ENCODE measurements at places on chromosomes 4 and X.

DNA sequence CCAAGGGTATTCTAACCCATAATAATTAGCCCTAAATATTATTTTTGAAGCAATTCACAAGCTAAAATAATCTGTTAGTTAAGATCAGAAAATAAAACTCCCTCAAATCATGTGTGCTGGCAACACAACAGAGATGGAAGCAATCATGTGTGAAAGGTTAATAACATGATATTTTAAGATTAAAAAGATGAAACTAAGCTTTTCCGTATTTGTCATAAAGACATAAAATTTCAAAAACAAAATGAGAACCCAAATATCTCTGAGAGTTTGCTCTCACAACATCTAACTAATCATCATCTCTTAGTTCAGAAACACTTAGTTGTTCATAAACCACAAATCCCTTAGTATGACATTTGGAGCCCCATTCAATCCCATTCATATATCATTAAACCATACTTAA, 749.1 kb downstream of the CCSER1 start:
- no peak for DNase-seq

- no peak for DNase-seq
Measured at GRCh38 chrX:1767026-1767425, 152.2 kb downstream of the ASMT start.

GRCh38 chr4:145822181-145822580, 116.4 kb downstream of the ZNF827 start:
- no peak for DNase-seq

DNA sequence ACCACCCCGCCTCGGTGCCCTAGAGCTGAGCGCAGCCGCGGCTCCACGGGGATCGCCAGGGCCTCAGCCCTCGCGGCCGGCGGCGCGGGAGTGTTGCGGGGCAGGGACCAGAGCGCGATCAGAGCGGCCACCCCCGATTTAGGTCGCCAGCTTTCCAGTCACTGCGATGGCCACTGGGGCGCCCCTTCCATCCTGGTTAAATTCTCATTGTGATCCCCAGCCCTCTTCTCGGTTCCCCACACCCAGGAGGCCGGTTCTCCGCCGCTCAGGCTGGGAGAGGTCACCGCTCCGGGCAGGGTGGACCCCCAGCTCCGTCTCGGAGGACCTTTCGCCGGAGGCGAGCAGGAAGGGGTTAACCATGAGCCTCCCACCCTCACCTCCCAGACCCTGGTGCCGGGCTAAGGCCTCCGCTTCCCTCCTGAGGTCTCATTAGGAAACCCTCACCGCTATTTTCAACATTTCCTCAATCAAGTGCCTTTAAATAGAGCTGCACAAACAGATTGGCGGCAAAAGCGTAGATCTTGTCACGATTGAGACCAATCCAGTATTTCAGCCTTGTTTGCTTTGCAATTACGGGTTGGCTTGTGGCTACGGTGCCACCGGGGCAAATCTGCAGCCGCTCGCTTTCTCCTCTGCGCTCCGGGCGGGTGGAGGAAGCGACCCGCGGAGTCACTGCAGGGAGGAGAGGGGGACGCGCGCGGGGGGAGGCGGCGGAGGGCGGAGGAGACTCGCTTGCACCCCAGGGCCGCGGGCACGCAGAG, 8.3 kb upstream of the HAND2 start:
- no peak for DNase-seq

GRCh38 chr4:176788248-176788647, 4.5 kb downstream of the VEGFC start:
- no peak for DNase-seq

GRCh38 chr4:141240259-141240658, 19.6 kb downstream of the ZNF330 start:
- DNase-seq, result no peak

DNA sequence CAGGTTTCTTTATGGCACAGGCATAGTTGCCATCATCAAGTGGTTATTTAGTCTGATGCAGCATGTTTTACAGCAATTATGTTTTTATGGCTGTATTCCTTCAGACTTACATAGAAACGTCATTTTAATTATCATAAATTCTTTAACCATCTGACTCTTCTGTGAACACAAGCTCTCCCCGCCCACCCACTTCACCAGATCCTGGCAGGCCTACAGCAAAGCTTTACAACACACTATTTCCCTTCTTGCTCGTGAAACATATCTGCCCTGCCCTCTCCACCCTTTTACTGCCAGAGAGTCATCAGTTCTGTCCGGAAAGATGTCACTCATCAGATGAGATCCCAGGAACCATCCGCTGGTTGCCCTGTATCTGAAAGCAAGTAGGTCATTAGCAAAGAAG, 120.5 kb downstream of the HS6ST2 start:
- DNase-seq, result no peak

DNA sequence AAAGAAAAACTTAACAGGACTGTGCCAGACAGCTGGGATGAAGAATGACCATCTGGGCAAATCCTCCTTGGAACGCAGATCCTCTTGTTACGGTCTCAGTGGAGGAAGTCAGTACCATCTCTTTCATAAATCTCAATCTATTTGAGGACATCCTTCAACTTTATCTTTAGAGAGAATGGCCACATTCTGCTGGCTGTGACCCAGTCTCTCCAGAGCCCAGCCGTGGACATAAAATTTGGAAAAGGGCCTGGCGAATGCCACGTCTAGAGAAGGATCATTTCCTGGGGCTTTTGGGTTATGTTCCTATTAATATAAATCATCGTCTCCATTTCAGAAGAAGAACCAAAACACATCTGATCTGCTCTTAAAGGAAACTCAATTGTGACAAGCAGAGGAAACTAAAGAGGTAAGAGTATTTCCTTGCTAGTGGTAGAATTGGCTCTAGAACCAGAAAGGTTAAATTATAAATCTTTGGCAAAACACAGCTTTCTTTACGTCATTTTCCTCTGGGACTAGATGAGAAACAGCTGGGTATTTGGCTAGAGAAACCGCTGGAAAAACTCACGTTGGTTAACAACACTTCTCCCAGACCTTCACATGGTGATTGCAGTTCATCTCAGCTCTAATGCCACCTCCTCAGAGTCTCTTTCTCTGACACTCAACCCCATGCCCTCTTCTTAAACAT, 164.7 kb downstream of the CHIC2 start:
- DNase-seq, result no peak

GRCh38 chr4:81845761-81846160, 374.1 kb upstream of the RASGEF1B start:
- no peak for DNase-seq

DNA sequence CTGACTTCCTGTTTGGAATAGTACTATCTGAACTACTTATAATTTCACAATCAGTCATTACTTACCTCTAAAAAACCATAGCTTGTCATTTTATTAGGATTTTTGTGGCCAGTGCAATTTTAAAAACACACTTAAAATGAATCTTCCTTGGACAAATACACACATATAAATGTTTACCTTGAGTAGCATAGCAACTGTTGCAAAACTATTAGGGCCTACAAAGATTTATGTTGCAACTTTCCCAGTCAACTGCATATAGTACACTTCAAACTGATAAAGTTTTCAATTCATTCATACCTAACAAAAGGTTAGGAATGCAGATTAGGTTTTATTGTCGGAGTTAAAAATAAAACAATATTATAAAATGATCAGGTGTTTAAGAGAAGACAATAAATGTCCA, 193.0 kb downstream of the PDGFC start:
- DNase-seq, result no peak

DNA sequence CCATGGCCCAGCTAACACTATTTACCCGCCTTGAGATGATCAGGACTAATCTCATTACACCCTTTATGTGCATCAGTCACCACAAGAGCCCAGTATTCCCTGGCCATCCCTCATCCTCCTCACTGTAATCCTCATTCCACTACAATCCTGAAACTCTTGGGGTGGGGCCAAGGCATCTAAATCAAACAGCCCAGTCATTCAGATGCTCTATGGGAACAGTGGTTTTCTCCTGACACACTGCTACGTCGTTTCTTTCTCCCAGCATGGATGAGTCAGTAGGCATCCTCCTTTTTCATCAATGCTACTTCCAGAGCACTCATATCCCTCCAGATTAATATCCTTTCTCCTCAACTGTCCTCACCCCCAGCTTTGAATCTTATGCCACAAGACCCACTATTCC, 5.6 kb downstream of the SDAD1 start:
- DNase-seq, result no peak

- DNase-seq, result no peak
Measured at GRCh38 chr4:178955614-178956013, 1513.4 kb upstream of the AGA start.

- DNase-seq, result no peak
Measured at GRCh38 chrX:95835223-95835622, 849.4 kb upstream of the DIAPH2 start.

DNA sequence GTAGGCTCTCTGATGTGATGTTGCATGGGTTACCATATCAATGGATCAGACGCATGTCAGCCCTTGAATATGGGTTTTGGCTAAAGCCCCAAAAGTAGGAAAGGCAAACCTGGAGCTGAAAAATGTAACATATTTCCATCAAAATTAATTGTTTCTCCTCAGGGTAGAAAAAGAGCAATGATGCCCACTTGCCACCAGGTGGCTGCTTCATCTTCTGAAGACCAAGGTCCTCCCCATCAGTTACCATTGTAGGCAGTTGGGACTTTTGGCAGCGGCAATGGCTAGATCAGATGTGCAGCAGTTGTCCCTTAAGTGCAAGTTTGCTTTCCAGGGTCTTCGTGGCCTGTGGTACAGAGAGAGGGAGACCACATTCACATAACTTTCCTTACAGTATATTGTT, 118.2 kb downstream of the NAF1 start:
- peak; percentile 3 for DNase-seq

GRCh38 chrX:1449036-1449822, 3.5 kb downstream of the ASMTL start:
- DNase-seq, result no peak

- no peak for DNase-seq
Measured at GRCh38 chr4:142440093-142440492, 406.0 kb downstream of the INPP4B start.

DNA sequence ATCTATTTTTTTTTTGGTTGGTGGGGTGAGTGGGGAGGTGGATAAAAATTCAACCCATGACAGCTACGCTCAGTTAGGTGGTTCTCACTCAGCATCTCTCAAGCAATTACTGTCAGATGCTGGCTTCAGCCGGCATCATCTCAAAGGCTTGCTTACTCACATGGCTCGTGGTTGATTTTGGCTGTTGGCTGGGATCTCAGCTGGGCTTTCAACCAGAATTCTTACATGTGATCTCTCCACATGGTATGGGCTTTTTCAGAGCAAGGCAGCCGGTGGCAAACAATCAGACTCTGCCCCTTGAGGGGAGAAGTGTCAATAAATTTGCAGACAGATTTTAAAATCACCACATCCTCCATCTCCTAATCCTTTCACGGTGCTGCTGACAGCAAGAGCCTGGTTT, 47.2 kb downstream of the SLC34A2 start:
- no peak for DNase-seq

GRCh38 chrX:124341396-124342132, 4.8 kb upstream of the SH2D1A start:
- DNase-seq, result no peak

- no peak for DNase-seq
Measured at GRCh38 chrX:71184803-71185495, 38.1 kb upstream of the GJB1 start.

DNA sequence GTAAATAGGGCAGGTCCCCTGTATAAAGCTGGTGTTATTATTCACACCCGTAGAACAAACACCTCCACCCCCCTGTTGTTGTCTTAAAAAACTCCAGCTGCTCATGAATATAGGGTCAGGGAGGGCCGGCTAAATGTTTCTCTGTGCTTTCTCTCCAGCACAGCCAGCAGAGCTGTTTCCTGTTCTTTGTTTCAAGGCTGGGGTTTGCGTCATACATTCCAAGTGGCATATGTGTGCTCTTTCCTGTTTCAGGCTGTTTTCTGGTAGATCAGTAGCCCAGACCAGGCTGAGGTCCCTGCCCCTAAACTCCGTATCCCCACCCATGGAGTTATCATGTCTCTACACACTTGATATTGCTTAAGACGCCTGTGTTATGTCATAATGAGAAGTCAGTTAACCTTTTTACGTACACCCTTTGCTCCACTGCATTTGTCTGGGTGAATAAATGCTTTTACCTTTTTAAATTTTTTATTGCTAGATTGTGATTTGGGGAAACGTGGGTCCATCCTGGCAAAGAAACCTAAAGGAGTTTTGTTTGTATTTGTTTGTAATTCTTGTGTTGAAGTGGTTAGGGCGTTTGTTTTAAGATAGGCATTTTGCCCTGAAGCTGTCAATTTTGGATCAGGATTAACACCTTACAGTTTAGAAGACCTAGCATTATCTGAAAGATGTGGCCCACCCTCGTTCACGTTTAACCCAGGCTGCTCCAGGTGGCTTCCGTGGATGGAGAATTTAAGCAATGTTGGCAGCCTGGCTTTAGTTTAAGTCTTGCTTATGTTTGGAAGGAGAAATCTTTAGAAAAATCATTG, 3.3 kb downstream of the KLF3 start:
- peak; percentile 96 for DNase-seq

- no peak for DNase-seq
Measured at GRCh38 chr4:67809502-67809901, 55.3 kb upstream of the GNRHR start.

DNA sequence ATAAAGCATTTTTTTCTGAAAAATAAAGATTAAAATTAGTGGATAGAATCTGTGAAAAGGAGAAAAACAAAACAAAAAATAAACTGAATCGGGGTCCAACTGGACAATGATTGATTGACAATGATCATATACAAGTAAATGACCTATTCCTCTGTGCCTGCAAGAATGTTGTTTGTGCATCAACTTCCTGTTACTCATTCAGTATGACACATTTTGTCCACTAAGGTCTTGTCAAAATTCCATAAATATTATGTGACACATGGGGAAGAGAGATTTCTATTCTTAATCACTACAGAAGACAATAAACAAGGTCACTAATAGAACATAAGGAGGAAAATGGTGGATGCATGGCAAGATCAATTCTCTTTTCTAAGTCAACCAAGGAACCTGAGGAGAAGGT, 54.9 kb downstream of the F8 start:
- DNase-seq, result no peak

DNA sequence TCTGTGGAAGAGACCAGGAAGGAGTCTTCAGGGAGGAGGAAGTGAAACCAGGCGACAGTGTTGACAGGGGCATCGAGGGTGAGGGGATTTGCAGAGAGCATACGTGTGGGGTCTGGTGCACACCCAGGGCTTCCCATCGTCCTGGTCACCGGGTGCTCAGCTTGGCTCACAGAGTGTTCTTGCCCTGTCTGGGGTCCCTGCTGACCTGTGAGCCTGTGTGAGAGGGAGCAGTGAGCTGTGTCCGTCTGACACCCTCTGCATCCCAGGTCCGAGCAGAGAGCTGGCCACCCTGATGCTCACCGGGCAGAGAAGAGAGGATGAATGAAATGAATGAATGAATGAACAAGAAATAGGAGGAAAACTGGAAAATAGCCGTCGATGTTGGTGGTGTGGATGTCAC, 46.5 kb downstream of the CPZ start:
- DNase-seq, result no peak

- DNase-seq, result peak; percentile 51
Measured at GRCh38 chr4:83054928-83055327, 19.9 kb downstream of the COPS4 start.

DNA sequence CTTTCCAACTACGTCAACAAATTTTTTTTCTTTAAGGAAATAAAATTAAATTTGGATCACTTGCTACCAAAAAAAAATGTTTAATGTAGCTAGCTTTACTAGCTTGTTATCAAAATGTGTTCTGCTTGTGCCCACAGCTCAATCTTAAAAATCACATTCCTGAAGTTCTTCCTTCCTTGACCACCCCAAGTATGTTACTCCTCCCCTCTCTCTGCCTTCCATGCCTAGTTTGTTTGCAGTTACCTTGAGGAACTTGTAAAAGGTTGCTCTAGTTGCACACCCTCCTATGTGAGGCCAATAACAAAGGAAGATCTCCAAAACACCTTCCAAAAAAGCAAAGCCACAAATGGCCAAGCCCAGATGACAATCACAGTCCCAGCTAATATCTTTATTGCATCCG, 19.6 kb upstream of the TMEM184C start:
- DNase-seq, result no peak

Data from hematopoietic multipotent progenitor cell (in vitro differentiated cells).